Neural crest cell (in vitro differentiated cells): ENCODE measurements at places on chromosomes 6 and 20.

GRCh38 chr6:52611833-52612232 is 35.0 kb upstream of the TRAM2 start:
- DNase-seq = no peak

DNA sequence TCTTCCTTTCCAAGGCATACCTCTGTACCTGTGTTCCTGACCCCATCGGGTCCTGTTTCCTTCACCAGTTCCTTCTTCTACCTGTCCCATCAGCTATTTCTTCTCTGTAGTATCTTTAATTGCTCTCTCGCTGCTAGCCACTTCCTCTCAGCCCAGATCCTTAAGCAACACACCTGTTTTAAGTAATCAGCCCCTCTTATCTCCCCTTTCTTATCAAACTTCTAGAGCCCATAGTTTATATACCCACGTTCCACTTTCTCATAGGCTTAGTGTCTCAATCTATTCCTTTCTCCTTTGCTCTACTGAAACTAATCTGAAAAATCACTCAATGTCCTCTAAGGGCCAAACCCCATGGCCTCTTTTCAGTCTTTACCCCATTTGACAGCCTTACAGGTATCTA is 239.6 kb downstream of the BTBD9 start:
- no peak for DNase-seq

DNA sequence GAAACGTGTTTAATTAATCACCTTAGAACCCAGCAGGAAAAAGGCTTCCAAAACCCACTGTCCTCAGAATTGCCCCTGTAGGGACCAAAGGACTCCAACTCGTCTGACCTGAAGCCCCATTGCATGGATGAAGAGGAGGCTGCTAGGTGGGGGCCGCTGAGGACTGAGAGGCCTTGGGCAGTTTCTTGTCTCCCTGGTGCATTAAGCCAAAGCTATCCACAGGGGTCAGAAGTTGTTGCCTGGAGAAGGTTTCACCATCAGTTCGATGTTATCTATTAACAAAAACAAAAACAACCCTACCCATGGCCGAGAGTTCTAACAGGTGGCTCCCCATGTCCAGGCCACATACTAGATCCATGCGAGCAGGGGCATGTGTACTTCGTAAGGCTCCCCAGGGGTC is 120.9 kb upstream of the CD93 start:
- no peak for DNase-seq

DNA sequence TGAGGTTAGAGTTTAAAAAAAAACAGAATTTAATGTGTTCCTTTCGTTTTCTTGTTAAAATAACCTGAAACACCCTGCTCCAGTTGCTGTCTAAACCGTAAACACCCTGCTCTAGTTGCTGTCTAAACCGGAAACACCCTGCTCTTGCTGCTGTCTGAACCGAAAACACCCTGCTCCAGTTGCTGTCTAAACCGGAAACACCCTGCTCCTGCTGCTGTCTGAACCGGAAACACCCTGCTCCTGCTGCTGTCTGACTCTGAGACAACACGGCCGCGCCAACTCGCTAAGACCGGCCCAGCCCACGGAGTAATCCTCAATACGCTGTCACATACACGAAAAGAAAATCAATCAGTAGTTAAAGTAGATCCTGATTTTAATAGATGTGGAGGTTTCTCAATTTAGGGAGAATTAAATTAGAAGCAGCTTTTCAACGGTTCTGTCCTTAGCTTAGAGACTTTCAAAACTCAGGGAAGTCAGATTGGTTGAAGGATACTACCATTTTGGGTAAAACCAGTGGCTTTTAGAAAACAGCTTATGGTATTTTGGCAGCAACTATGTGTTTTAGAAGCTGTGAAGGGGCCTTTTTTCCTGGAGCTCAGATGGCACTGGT is 98.3 kb downstream of the RAMACL start:
- no peak for DNase-seq

- no peak for DNase-seq
These were observed 174.6 kb downstream of the TRDN start for GRCh38 chr6:123462152-123462551.
